ENCODE measurements at places on chromosomes 7 and 10.

GRCh38 chr10:98020254-98020653 lies 10.2 kb downstream of the CRTAC1 start:
- no peak for DNase-seq

- DNase-seq: no peak
Observed at GRCh38 chr10:124293616-124294449, 124.9 kb downstream of the OAT start.

DNA sequence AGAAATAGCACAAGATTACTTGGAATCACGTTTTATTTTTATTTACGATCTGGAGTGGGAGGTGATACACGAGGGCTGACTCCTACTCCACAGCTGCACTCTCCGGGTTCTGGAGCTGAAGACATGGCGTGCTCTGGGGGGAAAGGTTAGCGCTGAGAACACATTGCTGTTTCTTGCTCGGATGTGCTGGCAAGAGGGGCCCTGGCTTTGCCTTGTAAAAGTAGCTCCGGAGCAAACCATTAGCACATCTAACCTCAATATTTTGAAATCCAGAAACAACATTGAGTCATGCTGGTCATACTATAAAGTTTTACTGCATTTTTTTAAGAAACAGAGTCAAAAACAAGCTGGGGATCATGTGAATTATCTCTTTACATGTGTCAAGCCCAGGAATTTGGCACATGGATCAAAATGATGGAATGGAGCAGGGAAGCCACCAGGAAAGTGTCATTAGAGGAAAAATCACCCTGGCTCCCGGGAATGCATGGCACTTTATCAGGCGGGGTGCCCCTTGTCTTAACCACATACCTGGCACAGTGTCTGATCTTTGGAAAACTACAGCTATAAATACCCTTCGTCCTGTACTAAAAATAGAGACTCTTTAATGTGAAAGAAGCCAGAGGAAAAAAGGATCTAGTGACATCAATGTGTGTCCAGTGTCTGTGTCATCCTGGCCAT lies 31.6 kb upstream of the LYZL1 start:
- no peak for DNase-seq

DNA sequence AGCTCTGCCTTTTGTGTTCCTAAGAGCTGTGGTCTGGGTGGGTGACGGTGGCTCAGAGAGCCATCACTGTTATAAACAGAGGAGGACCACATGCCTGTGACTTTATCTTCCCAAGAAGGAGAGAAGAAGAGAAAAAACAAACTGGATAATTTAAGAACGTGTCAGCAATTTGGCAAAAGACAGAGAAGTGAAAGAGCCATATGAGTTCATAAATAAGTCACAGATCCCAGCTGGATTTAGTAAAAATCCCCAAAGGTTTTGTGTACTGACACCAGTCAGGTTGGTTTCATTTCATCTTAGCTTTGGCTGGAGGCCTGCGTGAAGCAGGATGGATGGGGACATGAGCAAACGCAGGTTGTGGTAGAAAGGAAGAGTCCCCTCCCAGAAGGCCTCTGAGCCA lies 120.7 kb downstream of the CXCL12 start:
- no peak for DNase-seq

DNA sequence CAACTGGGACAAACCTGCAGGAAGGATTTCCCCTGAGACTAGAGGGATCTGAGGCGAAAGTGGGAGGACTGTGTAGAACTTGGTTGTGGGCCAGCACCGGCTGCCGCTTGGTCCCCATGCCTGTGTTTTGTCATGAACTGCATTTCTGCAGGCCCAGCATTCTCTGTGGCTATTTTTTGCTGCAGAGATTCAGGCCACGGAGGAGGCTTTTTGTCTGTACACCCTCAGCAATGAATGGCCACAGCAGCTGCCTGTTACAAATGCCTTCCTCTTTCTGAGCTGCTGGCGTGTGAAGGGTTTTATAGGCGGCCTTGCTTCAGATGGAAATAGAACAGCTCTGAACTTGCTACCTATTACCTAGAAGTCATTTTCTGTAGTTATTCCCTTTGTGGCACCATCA lies 164.4 kb downstream of the SH2D4B start:
- DNase-seq: no peak

DNA sequence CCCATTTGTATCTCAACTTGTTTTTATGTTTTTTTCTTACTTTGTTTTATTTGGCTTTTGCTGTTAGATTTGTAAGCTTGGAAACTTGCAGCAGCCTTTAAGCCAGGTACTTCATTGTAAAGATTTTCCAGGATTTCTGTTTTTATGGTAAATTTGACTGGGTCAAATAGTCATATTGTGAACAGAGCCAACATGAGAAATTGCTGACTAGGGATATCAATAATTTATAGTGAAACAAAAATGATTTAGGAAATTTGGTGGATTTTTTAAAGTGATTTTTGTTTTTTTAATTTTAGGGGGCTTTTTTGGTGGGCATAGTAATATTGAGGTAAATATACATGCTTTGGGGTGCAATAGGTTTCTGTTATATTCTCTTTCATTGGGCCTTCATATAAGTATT lies 22.2 kb downstream of the SP4 start:
- DNase-seq: no peak

- DNase-seq: no peak
Observed at GRCh38 chr10:92846854-92847201, 1.5 kb upstream of the EXOC6 start.

- DNase-seq: no peak
Observed at GRCh38 chr7:83739527-83739926, 90.6 kb upstream of the SEMA3E start.

- DNase-seq: no peak
Observed at GRCh38 chr10:130962240-130963051, 349.1 kb downstream of the TCERG1L start.

DNA sequence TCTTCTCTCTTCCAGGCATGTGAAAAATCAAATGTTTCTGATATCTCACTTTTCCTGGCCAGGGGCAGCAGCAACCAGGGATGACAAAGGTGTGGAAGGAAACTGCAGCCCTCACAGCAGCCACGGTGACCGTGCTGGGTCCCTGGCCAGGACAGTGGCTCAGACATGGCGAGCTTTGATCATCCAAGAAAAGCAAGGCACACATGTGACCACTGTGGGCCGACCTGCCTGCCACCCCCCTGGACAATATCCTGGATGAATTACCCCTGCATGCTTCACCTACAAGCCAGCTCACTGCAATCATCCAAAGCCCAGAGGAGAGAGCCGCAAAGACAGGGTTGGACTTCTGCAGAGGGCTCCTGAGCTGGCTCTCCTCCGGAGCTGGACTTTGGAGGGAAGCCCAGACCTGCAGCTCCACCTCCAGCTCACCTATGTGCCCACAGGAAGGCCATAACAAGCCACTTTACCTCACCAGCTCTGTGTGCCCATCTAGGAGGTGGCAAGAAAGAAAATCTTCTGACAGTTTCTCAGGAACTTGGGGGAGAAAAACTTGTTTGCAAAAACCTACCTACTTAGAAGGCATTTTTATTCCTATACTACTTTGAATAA lies 2.7 kb downstream of the CHST15 start:
- no peak for DNase-seq

DNA sequence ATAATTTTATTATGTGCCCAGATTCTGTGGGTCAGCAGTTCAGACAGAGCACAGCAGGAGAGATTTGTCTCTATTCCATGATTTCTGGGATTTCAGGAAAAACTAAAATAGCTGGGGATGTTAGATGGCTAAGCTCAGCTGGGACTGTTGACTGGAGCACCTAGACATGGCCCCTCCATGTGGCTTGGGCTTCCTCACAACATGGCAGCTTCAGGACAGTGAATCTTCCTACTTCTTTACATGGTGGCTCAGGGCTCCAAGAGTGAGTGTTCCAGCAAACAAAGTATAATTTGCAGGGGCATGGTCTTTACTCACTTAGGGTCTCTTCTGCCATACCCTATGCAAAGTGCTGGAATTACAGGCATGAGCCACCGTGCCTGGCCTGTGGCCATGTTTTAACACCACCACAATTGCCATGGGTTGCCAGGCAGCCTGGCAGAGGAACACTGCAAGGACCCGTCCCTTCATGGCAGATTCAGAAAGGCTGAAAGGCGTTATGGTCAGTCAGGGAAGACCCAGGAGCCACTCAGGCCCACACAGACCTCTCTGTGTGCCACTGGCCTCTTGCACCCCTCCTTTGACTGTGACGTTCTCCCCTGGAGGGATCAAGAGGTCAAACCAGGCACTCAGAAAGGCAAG lies 50.8 kb upstream of the ZMIZ1 start:
- no peak for DNase-seq

DNA sequence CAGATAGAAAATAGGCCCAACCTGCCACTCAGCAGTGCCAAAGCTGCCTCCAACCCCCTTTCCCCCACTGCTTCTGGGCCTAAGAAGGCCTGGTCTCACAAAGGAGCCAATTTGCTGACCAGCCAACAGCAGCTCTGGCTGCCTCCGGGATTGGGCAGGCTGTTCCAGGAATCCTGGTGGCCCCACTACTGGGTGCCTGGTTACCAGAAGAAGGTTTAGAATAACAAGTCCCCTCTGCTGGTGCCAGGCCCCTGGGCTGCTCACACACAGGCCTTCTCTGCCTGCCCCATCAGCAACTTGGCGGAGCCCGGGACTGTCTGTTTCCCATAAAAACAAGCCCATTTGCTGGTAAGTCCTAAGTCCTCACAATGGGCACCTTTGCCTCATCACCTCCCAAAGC lies 1.2 kb downstream of the PHKG1 start:
- no peak for DNase-seq

- no peak for DNase-seq
Observed at GRCh38 chr10:21599582-21599981, 65.5 kb downstream of the MLLT10 start.

GRCh38 chr7:132965951-132966350 lies 115.9 kb downstream of the CHCHD3 start:
- no peak for DNase-seq

- peak; percentile 43 for DNase-seq
Observed at GRCh38 chr7:5528071-5528814, 104.6 kb upstream of the TNRC18 start.

DNA sequence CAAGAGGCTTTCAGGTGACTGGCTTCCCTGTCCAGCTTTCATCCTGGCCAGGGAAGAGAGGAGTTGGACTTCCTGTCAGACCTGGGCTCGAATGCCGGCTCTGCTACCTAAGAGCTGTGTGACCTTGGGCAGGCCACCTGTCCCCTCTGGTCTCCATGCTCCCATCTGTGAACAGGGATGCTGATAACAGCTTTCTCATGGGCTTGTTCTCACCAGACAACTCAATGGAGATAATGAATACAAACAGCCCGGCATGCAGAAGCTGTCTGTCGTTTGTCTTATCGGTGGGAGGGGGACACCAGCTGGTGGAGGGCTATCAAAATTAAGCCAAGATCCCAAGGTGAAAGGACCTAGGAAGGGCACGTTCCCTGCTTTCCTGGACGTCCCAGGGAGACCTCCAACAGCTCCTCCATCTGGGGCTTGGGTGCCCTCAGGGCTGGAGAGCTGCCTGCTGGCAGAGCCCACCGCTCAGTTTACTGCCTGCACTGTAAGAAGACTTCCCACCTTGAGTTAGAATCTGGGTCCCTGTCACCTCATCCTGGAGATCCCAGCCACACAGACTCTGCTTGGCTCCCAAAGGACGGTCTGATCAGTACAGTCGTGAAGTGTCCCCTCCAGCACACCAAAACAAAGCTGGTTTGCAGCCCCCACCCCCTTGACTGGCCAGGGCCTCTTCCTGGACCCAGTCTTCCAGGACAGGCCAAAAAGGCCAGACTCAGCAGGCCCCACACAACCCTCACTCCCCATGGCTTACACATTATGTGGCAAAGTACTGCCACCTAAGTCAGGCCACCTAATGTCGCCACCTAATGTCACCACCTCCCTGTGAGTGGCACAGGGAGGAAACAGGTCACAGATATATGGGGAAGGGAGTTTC lies 40.9 kb downstream of the PPIF start:
- no peak for DNase-seq

DNA sequence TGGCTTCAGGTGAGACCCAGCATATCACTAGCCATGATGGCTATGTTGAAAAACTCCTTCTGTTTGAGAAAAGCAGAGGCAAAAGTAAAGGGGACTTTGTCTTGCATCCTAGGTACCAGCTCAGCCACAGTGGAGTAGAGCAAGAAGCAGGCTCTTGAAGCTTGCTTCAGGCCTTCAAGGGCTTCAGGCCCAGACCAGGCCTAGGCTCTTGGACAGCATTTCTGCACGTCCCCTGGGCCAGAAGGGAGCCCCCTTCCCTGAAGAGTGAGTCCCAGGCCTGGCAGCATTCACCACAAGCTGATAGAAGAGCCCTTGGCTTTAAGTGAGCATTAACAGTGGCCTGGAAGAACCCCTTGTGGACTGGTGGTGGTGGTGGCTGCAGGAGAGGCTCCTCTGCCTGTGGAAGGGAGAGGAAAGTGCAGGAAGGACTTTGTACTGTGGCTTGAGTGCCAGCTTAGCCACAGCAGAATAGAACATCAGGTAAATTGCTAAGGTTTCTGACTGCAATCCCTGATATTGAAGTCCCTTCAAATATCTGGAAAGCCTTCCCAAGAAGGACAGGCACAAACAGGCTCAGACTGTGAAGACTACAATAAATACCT lies 28.1 kb upstream of the FAM171A1 start:
- DNase-seq: no peak

- no peak for DNase-seq
Observed at GRCh38 chr10:34184397-34184796, 630.7 kb downstream of the PARD3 start.

DNA sequence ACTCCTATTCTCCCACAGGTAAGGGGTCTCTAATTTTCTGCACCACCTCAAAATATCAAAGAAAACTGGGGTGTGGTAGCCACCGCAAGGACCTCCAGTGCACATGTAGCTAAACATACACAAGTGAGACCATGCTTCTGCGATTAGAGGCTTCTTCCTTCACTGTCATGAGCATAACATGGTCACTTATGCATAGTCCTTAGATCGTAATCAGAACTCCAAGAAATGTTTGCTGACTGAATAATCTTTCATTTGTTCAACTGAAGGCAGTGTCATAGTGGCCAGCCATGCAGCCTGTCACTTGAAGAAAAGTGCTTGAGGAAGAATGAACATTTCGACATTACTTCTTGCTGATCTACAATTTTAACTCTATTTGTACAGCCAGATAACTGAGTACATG lies 14.6 kb downstream of the TWIST1 start:
- DNase-seq: no peak

DNA sequence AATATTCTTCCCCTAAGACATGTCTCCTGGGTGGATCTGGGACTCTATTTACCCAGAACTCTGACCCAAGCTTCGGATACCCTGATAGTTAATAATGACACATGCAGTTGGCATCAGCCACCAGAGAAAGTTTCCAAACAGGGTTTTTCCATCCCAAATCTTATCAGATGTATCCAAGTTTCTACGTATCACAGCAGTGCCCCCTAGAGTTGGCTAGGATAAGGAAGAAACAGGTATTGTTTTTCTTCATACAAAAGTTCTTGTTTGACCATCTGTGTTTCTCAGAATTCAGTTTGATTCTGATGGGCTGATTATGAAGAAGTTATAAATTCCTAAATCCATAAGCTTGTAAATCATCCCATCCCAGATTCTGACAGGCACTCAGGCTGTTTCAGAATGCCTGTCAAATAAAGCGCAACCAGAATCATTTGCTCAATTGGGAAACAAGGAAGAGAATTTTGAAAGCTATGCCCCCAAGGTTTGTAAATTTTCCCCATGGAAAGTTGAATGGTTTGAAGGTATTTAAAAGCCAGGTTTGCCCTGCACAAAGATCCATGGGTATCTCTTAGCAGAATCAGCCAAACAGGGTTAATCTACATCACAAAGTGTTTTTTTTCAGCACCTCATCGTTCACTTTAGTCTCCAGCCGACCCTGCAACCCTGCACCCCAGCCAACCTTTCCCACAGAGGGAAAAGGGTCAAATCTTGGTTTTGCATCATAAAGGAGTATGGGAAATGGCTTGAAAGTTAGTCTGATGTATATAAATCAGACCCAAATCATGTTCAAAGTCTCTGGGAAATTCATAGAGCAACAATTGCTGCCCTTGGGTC lies 47.4 kb downstream of the NRAP start:
- no peak for DNase-seq

Data from activated naive CD4-positive, alpha-beta T cell treated with Interleukin-2 at 50 U/mL for 16 hours (primary cell).